ENCODE measurements at places on chromosomes 7 and 10. TPM values are rescaled to one million over a fixed set of nuclear protein-coding genes. Genes with fewer than 3 reads are reported as not detected.
A peak's percentile ranks its signal among the peaks of the same experiment; 100 is the strongest.

GRCh38 chr10:94546049-94546900 lies 687 bp downstream of the HELLS start:
- peak; percentile 9 for DNase-seq

Gene OR2A12
- total RNA-seq, result not detected

- DNase-seq, result no peak
Measured at GRCh38 chr10:133396035-133396624, 2.2 kb downstream of the MTG1 start.

- DNase-seq, result no peak
Measured at GRCh38 chr7:100642534-100642907, 1.2 kb upstream of the TFR2 start.

- DNase-seq, result no peak
Measured at GRCh38 chr7:145169908-145170307, 334.1 kb upstream of the TPK1 start.

DNA sequence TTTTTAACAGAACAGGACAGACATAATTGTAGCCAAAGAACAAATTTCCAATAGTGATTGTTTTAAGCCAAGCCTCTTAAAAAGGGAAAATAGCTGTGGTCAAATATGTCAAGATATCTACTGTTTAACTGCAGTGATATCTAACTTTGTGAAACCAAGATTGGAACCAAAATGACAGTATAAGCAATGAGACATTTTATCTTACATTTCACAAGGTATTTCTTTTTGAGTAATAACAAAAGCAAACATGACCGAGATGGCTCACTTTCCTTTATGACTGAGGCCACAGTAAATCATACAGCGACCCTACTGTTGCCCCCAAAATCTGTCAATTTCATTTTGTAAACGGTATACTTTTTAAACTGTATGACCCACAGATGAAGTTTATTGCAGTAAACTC lies 215.8 kb downstream of the MLLT10 start:
- no peak for DNase-seq

DNA sequence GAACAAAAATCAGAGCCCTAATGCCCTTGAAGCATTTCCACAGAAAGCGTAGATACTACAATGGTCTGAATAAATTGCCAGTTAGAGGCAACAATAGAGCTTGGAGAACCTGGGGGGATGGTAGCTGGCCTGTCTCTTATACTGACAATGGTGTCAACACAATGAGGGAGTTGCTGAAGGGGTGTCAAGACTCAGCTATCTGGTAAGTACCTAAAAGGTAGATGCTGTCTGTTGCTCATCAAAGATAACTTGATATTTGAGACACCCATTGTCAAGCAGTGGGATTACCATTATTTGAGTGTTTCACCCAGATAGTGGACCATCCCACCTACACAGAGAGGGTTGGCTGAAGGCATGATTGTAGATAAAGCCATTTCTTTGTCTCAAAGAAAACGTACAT lies 72.8 kb downstream of the PDE1C start:
- DNase-seq, result no peak

- no peak for DNase-seq
Measured at GRCh38 chr10:61744469-61744868, 81.7 kb downstream of the CABCOCO1 start.

DNA sequence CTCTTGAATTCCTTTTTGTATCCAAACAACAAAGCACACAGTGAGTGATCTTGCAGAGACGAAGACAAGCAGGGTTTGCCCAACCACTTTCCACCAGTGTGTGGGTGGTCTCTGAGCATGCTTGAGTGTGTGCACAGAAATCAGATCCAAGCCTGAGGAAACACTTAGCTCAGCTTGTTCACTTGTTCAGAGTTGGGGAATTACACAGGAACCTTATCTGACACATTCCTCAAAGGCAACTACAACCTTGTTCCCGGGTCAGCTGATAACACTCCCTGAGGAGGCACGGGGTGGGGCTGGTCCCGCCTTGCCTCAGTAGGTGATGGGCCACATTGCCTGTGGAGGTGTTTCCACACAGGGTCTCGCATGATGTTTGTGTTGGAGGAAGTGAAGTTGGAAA lies 216.9 kb downstream of the DYNC1I1 start:
- no peak for DNase-seq

- no peak for DNase-seq
Measured at GRCh38 chr7:139830782-139831501, 1.9 kb downstream of the TBXAS1 start.

Gene GJD4
- not detected for total RNA-seq

Gene PAPOLB
- not detected for total RNA-seq

Data from glomerular endothelial cell (primary cell).